ENCODE measurements at places on chromosomes 12 and 14. TPM values are rescaled to one million over a fixed set of nuclear protein-coding genes. Genes with fewer than 3 reads are reported as not detected.

GRCh38 chr12:93079271-93079670 is 150.2 kb upstream of the EEA1 start:
- H3K27me3 ChIP-seq: no peaks in the 10 kb centered on the region
- no peaks in the 10 kb centered on the region for H3K36me3 ChIP-seq
- no peaks in the 10 kb centered on the region for H3K4me1 ChIP-seq
- no peak for DNase-seq
- H3K4me3 ChIP-seq: no peak overlapping the region

PRR13 gene
- total RNA-seq: 207 TPM

POLR3B gene
- total RNA-seq: 7.3 TPM

GRCh38 chr14:81710232-81710845 is 176.7 kb upstream of the SEL1L start:
- H3K27me3 ChIP-seq: no peaks in the 10 kb centered on the region
- no peak for DNase-seq
- H3K27ac ChIP-seq: no peak overlapping the region
- H3K4me1 ChIP-seq: no peaks in the 10 kb centered on the region

DAZAP2 gene
- 254 TPM for total RNA-seq

- H3K27me3 ChIP-seq: no peaks in the 10 kb centered on the region
- peak overlapping the region; percentile 77 for H3K4me3 ChIP-seq
- peaks cover 55% of the 10 kb centered on the region for H3K36me3 ChIP-seq
- peaks cover 14% of the 10 kb centered on the region for H3K4me1 ChIP-seq
Observed at GRCh38 chr12:121805171-121806008, 1.6 kb downstream of the SETD1B start.

DNA sequence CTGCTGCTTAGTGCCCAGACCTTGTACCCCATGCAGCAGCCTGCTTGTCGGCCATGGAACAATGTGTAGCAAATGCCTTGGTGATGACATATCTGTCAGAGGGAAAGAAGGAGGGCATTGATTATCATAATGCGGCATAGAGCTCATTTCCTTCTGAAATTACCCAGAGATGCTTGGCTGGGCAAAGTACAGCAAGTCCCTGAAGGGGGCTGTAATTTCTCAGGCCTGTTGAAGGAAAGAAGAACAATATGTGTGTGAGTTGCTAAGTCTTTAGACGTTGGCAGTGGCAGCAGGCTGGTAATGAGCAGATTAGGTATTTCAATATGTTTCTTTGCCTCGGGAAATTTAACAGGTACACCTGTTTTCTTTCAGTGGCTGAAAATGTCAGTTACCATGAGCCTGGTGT is 128.6 kb downstream of the CRADD start:
- H3K27me3 ChIP-seq: no peaks in the 10 kb centered on the region
- no peak overlapping the region for H3K4me3 ChIP-seq

- no peak overlapping the region for H3K4me3 ChIP-seq
- H3K27me3 ChIP-seq: no peaks in the 10 kb centered on the region
- H3K4me1 ChIP-seq: no peaks in the 10 kb centered on the region
- no peaks in the 10 kb centered on the region for H3K36me3 ChIP-seq
- no peak for DNase-seq
Observed at GRCh38 chr12:51065530-51065929, 17.4 kb downstream of the LETMD1 start.

VPS33A gene
- 19.9 TPM for total RNA-seq

LTBP2 gene
- 0.58 TPM for total RNA-seq

DNA sequence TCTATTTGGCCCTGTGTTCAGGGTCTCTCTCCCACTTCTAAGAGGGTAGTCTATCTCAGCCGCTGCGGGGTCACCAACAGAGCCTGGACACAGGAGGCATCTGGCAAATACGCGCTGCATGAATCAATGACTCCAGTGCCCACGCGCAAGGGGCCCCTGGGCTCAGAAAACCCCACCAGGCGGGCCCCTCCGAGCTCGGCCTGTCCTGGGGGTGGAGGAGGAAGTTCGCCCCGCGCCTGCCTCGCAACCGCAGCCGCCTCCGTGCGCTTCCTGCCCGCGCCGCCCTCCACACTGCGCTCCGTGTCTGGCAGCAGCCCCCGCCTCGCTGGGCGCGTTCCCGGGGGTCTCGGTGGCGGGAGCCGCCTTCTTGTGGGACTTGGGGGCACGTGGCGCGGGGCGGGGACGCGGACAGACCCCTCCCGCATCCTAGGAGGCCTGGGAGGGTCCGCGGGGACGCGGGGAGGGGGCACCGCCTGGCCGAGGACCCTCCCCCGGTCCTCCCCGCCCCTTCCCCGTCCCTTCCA is 811 bp upstream of the FBRSL1 start:
- H3K27ac ChIP-seq: peak overlapping the region; percentile 96
- peak overlapping the region; percentile 83 for H3K4me3 ChIP-seq
- peaks cover 40% of the 10 kb centered on the region for H3K4me1 ChIP-seq
- H3K27me3 ChIP-seq: no peaks in the 10 kb centered on the region
- DNase-seq: peak; percentile 69

- no peaks in the 10 kb centered on the region for H3K27me3 ChIP-seq
- no peak for DNase-seq
- H3K4me1 ChIP-seq: no peaks in the 10 kb centered on the region
- H3K4me3 ChIP-seq: no peak overlapping the region
- H3K27ac ChIP-seq: no peak overlapping the region
- no peaks in the 10 kb centered on the region for H3K36me3 ChIP-seq
Observed at GRCh38 chr12:124861492-124861891, 2.2 kb downstream of the SCARB1 start.

GRCh38 chr14:58491593-58491992 is 64.1 kb downstream of the KIAA0586 start:
- H3K27ac ChIP-seq: no peak overlapping the region
- no peak overlapping the region for H3K4me3 ChIP-seq
- H3K27me3 ChIP-seq: no peaks in the 10 kb centered on the region
- peaks cover 55% of the 10 kb centered on the region for H3K36me3 ChIP-seq

KLHDC1 gene
- total RNA-seq: 2.6 TPM

GRCh38 chr12:87116780-87117179 is 860.6 kb upstream of the MGAT4C start:
- H3K4me3 ChIP-seq: no peak overlapping the region
- H3K27me3 ChIP-seq: no peaks in the 10 kb centered on the region
- H3K36me3 ChIP-seq: no peaks in the 10 kb centered on the region
- DNase-seq: no peak
- H3K27ac ChIP-seq: no peak overlapping the region
- no peaks in the 10 kb centered on the region for H3K4me1 ChIP-seq

GRCh38 chr12:76866726-76867125 is 12.1 kb downstream of the CSRP2 start:
- H3K27ac ChIP-seq: no peak overlapping the region
- DNase-seq: no peak
- H3K4me1 ChIP-seq: no peaks in the 10 kb centered on the region
- H3K36me3 ChIP-seq: no peaks in the 10 kb centered on the region

DNA sequence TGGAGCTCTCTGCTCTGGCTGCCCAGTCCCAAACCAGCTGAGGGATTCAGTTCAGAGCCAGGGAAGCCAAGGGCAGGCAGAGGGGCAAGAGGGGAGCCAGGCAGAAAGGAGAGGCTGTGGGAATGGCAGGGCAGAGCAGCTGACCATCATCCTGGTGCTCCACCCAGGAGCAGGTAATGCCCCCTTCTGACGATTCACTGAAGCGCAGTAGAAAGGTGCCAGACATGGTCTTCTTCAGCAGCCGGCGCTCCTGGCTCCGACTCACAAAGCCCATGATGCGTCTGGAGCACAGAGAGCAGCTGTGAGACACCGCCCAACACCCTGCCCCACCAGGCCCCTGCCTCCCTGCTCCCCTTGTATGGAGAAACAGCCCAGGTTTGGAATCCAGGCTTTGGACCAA is 8.0 kb downstream of the IL23A start:
- no peaks in the 10 kb centered on the region for H3K27me3 ChIP-seq
- no peak overlapping the region for H3K4me3 ChIP-seq
- peaks cover 31% of the 10 kb centered on the region for H3K36me3 ChIP-seq
- no peaks in the 10 kb centered on the region for H3K4me1 ChIP-seq

GRCh38 chr12:9331218-9331626 is 123.0 kb upstream of the PZP start:
- DNase-seq: peak; percentile 21
- no peak overlapping the region for H3K4me3 ChIP-seq
- no peaks in the 10 kb centered on the region for H3K36me3 ChIP-seq
- no peaks in the 10 kb centered on the region for H3K27me3 ChIP-seq

- no peak overlapping the region for H3K27ac ChIP-seq
- DNase-seq: peak; percentile 15
- no peak overlapping the region for H3K4me3 ChIP-seq
- peaks cover 85% of the 10 kb centered on the region for H3K36me3 ChIP-seq
- H3K4me1 ChIP-seq: no peaks in the 10 kb centered on the region
- no peaks in the 10 kb centered on the region for H3K27me3 ChIP-seq
Observed at GRCh38 chr12:121331248-121331647, 21.0 kb downstream of the ANAPC5 start.

ZC3H14 gene
- total RNA-seq: 40.1 TPM

- no peak overlapping the region for H3K27ac ChIP-seq
- H3K4me3 ChIP-seq: no peak overlapping the region
- no peaks in the 10 kb centered on the region for H3K4me1 ChIP-seq
- DNase-seq: no peak
Observed at GRCh38 chr12:38744041-38744440, 161.3 kb downstream of the CPNE8 start.

SRRM4 gene
- total RNA-seq: not detected

GRCh38 chr12:124536641-124537040 is 30.8 kb downstream of the NCOR2 start:
- H3K27me3 ChIP-seq: no peaks in the 10 kb centered on the region
- H3K4me3 ChIP-seq: no peak overlapping the region
- H3K36me3 ChIP-seq: peaks cover 6% of the 10 kb centered on the region
- DNase-seq: no peak
- H3K4me1 ChIP-seq: no peaks in the 10 kb centered on the region
- H3K27ac ChIP-seq: no peak overlapping the region

DNA sequence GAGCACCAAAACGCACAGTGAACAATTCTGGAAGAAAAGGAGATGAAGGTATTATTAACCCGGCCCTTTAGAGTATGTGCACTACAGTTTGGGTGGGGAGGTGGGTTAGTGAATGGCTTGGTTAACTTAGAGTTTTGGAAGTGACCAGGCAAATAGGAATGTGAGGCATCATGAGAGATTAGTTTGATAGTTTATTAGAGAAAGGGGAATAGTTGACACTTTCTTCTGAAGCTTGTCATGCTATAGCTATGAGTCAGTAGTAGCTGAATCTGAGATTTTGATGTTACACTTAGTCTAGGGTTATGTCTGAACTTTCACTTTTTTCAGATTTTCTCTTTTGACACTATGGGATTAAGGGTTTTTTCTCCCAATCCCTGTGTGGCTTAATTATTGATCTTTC is 567.2 kb downstream of the SNAPC1 start:
- no peak overlapping the region for H3K4me3 ChIP-seq
- H3K27me3 ChIP-seq: no peaks in the 10 kb centered on the region
- H3K4me1 ChIP-seq: no peaks in the 10 kb centered on the region
- DNase-seq: no peak
- no peak overlapping the region for H3K27ac ChIP-seq

- H3K27me3 ChIP-seq: no peaks in the 10 kb centered on the region
- no peaks in the 10 kb centered on the region for H3K36me3 ChIP-seq
- H3K4me1 ChIP-seq: peaks cover 7% of the 10 kb centered on the region
- H3K4me3 ChIP-seq: no peak overlapping the region
- H3K27ac ChIP-seq: no peak overlapping the region
Observed at GRCh38 chr14:103517721-103518421, 4.8 kb downstream of the CKB start.

GRCh38 chr12:52692254-52692653 is 11.1 kb downstream of the KRT77 start:
- no peak overlapping the region for H3K4me3 ChIP-seq
- peak overlapping the region; percentile 68 for H3K27ac ChIP-seq
- H3K4me1 ChIP-seq: peaks cover 5% of the 10 kb centered on the region
- no peaks in the 10 kb centered on the region for H3K36me3 ChIP-seq
- no peak for DNase-seq
- no peaks in the 10 kb centered on the region for H3K27me3 ChIP-seq

- H3K4me3 ChIP-seq: no peak overlapping the region
- H3K4me1 ChIP-seq: peaks cover 22% of the 10 kb centered on the region
- H3K36me3 ChIP-seq: peaks cover 19% of the 10 kb centered on the region
Observed at GRCh38 chr14:61525293-61526011, 169.9 kb upstream of the HIF1A start.

GRCh38 chr14:21096438-21096837 is 2.0 kb downstream of the ZNF219 start:
- H3K27me3 ChIP-seq: peaks cover 4% of the 10 kb centered on the region
- no peak overlapping the region for H3K27ac ChIP-seq
- H3K4me3 ChIP-seq: no peak overlapping the region
- DNase-seq: no peak
- H3K4me1 ChIP-seq: peaks cover 7% of the 10 kb centered on the region
- no peaks in the 10 kb centered on the region for H3K36me3 ChIP-seq

DNA sequence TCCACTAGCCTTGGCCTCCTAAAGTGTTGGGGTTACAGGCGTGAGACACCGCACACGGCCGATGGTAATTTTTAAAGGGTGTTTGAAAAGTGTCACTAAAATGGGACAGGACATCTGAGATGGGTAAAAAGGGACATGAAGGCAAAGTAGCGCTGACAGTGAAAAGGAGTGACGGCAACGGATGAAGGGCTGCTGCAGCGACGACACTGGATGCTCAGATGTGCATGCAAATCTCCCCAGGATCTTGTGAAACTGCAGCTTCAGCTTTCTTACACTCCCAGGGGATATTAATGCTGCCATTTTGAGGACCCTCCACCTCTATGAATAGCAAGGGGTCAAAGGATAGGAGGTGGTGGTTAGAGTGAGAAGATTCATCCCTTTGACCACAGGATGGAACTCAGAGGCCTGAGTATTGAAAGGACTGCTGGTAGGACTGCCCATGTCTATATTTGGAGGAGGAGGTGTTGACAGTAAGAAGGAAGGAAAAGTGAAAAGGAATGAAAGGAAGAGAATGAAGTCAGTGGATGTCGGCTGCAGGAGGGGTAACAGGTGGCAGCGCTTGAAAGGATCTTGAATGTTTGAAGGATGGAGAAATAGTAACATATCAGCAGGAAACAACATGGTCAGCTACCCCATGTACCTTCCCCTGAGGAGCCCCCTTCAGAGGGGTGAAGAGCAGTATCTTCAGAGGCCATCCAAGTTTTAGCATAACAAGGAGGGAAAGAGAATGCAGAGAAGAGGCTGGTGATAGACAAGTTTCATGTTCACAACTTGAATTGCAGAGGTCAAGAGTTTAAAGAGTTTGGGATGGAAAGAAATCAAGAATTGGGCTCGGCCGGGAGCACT is 37.1 kb downstream of the CLIP1 start:
- DNase-seq: no peak
- no peak overlapping the region for H3K4me3 ChIP-seq
- no peaks in the 10 kb centered on the region for H3K27me3 ChIP-seq
- H3K27ac ChIP-seq: no peak overlapping the region
- no peaks in the 10 kb centered on the region for H3K4me1 ChIP-seq

Data from naive thymus-derived CD4-positive, alpha-beta T cell (primary cell).